Fibroblast of skin of left biceps (primary cell): ENCODE measurements at places on chromosomes 2 and 18.

GRCh38 chr2:50551018-50551726, 480.8 kb downstream of the NRXN1 start:
- DNase-seq, result no peak

GRCh38 chr18:59570796-59571195, 126.4 kb downstream of the CCBE1 start:
- DNase-seq, result no peak

DNA sequence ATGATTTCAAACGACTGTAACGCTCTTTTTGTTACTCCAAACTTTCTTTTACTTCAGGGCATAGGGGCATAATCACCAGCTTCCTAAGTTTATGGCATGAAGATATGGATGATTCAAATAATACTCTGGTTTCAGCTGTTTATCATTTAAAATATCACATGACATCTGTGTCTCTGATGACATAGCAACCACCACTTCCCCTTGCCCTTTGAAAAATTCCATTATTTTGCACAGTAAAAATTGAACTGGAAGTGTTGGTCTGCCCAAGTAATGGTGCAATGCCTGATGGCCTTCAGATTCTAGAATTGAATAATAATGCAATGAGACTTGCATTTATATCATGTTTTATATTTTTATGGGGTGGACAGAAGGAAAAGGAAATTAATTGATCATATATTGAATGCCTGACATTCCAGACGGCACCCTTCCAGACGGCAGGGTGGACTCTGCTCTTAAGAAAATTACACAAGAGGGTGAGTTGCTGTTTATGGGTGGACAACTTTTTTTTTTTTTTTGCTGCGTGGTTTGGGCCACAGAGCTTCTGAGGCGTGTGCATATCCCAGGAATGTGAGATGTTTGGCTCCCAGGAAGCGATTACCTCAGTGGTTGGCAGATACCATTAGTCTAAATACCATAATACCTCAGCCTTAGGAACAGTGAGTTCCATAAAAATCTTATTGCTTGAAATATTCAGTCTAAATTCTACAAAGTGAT, 101.7 kb upstream of the ZNF521 start:
- DNase-seq, result peak; percentile 58

- no peak for DNase-seq
Measured at GRCh38 chr2:171293661-171294060, 133.0 kb upstream of the TLK1 start.

DNA sequence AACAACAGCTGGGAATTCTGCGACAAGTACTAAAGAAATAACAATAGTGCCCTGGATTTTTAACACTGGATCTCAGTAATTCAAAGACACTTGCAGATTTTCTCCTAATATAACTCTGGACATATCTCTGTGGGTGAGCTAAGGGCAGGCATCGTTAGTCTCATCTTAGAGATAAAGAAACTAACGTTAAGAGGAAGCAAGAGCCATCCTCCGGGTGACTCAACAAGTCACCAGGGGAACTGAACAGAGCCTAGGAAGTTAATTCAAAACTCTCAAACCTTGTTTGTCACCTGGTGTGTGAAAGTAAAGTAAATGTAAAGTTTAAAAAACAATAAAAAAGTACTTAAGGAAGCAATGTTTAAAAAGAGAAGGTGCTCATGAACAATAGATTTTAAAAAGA, 41.6 kb upstream of the NRP2 start:
- no peak for DNase-seq

- peak; percentile 88 for DNase-seq
Measured at GRCh38 chr2:7692657-7693161, 775.5 kb downstream of the RNF144A start.

DNA sequence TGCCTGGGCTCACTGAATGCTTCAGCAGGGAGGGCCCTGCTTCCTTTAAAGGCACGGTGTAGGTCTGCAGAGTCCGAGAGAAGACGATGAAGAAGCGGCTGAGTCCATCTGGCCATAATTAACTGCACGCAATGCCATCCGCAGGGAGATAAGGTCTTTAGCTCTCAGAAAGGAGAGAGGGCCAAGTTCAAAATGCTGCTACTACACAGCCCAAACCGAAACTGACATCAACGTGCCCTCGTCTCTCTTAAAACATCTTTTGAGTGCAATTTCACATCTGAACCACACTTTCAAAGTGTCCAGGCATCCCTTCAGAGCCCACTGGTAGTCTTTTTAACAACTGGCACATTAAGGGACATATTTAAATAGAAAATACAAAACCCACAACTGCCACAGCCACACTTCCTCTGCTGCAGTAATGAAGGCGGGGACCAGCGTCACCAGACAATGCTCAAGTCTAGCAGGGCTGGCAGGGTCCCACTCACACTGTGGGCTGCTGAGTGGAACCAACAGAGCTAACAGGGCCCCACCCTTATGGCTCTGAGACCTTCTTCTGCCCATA, 35.8 kb downstream of the ST3GAL5 start:
- DNase-seq, result no peak

DNA sequence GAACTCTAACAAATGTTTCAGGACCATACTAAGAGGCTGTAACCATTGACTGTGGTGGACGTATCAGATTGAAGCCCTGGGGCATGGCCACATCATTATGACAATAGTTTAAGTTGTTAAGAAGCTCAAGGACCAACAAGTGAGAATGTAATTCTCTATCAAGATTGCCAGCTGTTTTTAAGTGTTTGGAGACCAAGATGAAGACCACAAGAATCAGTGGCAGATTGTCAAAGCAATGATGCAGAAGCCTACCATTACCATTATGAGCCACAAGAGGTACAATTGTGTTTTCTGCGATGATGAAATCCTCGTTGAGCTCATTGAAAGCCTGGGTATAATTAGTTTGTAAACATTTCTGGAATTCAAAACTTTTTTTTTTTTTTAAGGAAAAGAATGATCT, 261.1 kb upstream of the ZEB2 start:
- no peak for DNase-seq

DNA sequence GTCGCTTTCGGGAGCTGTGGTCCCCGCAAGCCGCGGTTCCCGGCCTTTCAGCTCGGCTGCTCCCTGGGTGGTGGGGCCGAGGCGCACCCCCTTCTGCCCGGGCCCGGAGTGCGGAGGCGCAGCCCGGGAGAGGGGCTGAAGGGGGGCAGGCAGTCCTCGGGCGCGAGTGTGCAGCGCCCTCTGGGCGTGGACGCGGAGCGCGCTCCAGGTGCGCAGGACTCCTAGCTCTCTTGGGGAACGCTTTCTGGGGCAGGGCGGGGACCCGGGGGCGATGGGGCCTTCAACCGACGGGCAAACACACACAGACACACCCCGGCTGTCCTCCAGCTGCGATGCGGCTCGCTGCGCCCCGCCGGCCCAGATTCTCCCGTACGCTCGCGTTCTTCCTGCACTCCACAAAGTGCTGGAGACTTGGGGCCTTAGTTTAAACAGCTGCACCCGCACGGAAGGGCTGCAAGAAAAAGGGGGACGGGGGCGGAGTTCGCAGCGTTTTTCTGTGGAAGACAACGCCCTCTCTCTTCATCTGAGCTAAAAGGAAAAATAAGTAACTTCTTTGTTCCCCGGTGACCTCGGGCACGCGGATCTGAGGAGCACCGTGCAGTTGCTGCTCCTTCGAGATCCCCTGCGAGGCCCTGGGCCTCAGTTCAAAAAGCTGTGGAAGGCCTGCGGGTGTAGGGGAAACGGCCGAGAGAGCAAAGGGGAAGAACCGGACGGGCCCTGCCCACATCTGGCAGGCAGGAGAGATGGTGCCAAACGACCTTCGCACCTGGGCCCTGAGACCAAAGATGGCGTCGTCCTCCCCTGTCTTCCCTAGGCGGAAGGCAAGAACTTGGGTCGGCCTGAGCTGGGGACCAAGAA, 593 bp upstream of the SDC1 start:
- DNase-seq, result no peak

DNA sequence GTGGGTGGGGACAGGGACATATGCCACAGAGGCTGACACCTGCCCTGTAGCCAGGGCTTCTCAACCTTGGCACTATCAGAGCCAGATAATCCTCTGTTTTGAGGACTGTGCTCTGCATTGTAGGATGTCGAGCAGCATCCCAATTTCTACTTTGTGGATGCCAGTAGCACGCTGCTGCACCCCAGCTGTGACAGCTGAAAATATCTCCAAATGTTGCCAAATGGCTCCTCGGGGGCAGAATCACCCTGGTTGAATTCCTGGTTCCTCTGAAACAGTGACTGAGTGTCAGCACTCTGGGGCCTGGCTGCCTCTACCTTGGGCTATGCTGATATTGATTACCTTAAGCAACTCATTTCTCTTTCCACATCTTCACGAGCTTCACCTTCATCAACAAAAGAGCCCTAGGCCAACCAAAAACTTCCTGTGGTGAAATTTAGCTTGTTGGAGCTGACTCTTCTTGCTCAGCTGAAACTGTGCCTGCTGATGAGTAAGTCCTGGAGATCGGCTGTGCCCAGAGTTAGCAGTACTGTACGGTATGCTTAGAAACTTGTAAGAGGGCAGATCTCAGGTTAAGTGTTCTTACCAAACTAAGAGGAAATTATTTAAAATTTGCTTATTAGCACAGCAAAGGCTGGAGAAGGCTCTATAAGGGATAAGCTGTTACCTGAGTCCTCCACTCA, 138.1 kb downstream of the SEPTIN10 start:
- no peak for DNase-seq

- DNase-seq, result peak; percentile 6
Measured at GRCh38 chr2:197675246-197675645, at the start of gene RFTN2. RFTN2 (minus strand) TSS chr2:197675587; CDS start chr2:197675458, 129 bp downstream.

- DNase-seq, result no peak
Measured at GRCh38 chr2:223896833-223897311, 48.3 kb downstream of the WDFY1 start.
